ENCODE measurements at places on chromosomes 16 and 17.

DNA sequence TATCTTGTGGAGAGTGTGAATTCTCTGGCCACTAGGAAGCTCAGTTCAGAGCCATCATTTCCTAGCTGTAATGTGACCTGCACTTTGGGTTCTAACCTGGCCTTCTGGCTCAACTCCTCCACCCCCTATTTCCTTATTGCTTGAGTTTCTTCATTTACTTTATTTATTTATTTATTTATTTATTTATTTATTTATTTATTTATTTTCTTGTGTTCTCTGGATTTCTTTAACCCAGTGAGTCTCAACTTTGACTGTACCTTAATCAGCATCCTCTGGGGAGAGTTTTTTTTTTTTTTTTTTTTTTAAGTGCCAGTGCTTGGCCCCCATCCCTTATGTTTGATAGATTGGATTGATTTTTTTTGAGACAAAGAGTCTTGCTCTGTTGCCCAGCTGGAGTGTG lies 18.1 kb downstream of the EPN2 start:
- DNase-seq = no peak

- no peak for DNase-seq
These were observed 26.0 kb downstream of the COPZ2 start for GRCh38 chr17:48011405-48012150.

GRCh38 chr16:64250866-64251265 lies 871.0 kb downstream of the CDH11 start:
- no peak for DNase-seq

GRCh38 chr16:4689091-4689671 lies 4.2 kb upstream of the NUDT16L1 start:
- no peak for DNase-seq

GRCh38 chr17:30113213-30113612 lies 3.4 kb upstream of the NSRP1 start:
- no peak for DNase-seq

- DNase-seq = no peak
These were observed 896.2 kb downstream of the CDH11 start for GRCh38 chr16:64225696-64226095.

GRCh38 chr16:88063211-88063773 lies 112.1 kb downstream of the BANP start:
- no peak for DNase-seq

DNA sequence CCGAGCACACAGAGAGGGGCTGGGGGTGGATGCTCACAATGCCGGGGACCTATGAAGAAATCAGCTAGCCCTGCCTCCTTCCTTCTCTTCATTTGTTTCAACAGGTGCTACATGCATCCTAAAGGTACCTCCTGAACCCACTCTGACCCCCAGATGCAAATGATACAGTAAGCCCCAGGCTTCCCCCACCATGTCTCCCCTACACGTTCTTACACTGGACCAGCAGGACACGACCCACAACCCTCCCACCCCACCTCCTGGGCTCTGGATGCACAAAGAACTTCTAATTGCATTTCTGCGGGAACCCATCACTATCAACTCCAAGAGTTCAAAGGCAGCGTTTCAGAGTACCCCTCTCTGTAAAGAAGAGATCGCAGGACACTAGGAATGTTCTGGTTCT lies 2.1 kb downstream of the XYLT1 start:
- no peak for DNase-seq

DNA sequence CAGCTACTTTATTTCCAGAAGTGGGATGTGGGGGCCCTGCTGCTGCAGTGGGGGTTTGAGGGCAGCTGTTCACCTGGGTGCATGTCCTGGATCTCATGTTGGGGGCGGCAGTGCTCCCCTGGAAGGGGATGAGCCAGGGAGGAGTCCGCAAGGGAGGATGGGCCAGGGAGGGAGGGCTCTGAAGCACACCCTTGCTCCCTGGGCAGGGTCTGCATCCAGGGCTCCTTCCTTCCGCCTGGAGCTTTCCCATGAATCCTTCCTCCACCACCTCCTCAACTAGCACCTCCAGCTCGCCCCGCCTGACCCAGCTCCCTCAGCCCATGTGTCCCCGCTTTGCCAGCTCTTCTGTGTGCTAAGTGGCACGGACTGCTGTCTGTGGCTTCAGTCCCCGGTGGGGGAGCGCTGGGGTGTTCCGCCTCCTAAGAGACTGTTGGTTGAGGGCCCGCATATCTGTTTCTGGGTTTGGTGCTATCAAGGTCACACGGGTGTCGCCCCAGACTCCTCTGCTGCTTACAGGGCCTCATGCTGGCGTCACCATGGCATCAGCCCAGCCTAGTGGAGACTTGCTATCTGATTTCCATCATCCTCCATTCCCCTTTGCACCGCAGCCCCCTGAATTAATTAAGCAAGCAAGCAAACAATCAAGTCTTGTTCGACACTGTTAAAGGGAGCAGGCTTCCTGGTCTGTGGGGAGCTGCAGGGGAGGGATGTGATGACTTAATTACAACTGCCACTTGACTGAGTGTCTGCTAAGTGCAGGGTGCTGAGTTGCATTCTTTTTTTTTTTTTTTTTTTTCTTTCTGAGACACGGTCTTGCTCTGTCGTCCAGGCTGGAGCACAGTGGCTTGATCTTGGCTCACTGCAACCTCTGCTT lies 71.8 kb downstream of the PRKCA start:
- DNase-seq = no peak

DNA sequence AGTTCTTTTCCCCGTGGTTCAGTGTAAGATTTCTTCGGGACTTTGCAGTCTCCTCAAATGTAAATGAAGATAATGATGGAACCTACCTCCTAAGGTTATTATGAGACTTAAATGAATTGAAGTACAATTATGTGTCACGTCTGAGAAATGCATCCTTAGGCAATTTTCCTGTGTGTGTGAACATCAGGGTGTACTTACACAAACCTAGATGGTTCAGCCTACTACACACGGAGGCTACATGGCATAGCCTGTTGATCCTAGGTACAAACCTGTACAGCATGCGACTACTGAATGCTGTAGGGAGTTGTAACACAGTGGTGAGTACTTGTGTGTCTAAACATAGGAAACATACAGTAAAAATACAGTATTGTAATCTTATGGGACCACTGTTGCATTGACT lies 1.1 kb upstream of the FAM20A start:
- no peak for DNase-seq

DNA sequence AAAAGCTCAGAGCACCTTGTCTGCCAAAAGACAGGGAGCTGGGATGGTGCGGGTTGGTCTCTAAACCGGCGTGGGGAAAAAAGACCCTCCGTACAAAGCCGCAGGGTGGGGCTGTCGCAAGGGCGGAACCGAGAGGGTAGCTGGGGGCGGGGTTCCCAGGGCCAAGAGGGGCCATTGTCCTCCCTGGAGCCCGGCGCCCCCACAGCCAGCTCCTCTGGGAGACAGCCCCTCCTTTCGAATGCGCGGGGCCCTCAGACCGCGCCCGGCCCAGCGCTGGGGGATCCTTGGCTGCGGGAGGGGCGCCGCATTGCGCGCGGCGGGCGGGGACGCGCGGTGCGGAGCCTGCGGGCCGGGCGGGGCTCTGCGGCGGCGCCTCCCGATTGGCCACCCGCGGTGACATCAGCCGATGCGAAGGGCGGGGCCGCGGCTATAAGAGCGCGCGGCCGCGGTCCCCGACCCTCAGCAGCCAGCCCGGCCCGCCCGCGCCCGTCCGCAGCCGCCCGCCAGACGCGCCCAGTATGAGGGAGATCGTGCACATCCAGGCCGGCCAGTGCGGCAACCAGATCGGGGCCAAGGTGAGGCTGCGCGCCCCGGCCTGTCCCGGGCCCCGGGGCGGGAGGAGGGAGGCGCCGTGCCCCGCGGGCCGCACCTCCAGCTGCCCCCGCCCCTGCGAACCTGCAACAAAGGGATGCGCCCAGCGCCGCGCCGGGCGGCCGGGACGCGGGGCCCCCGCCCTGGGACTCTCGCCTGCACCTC lies at the start of gene TUBB3:
TSS of gene TUBB3 (plus strand) at position 459 of the 756 bp plus-strand sequence. CDS start at position 519, 60 bp downstream.
- DNase-seq = peak; percentile 49

DNA sequence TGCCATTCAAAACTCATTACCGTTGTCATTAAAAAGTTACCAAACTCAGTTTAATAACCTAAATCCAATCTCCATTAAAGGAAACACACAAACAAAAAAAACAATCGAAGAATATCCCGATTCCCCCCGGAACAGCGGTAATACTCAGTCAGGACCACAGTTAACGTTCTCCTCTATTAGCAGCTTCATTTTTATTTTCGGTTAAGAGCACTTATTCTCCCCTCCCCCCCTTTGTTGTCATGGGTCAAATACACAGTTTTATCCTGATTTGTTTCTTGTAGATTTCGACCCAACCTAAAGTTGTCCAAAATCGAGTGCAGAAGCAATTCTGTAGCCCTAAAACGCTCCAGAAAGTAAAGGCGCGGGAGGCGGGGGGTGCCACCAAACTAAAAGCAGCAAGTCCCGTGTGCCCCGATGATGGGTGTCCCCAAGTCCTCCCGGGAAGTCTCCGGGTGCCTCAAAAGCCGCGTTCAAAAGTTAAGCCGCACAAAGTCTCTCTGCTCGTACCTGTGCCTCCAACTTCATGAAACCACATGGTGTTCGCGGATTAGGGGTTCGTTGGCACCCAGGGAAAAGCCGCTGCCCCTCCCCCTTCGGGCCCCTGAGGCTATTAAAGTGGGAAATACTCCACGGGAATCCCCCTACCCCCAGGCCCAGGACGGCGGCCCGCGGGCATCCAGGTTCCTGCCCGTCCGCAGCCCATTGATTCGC lies 996 bp downstream of the SUMO2 start:
- DNase-seq = no peak

DNA sequence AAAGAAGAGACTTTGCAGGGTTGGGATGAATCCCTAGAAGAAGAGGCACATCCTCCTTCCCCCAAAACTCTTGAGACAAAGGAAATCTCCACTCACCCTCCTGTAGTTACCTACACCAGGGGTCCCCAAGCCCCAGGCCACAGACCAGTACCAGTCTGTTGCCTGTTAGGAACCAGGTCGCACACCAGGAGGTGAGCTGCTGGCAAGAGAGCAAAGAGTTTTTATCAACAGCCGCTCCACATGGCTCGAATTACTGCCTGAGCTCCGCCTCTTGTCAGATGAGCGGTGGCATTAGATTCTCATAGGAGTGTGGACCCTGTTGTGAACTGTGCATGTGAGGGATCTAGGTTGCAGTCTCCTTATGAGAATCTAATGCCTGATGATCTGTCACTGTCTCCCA lies 98.9 kb downstream of the CCT6B start:
- DNase-seq = no peak

DNA sequence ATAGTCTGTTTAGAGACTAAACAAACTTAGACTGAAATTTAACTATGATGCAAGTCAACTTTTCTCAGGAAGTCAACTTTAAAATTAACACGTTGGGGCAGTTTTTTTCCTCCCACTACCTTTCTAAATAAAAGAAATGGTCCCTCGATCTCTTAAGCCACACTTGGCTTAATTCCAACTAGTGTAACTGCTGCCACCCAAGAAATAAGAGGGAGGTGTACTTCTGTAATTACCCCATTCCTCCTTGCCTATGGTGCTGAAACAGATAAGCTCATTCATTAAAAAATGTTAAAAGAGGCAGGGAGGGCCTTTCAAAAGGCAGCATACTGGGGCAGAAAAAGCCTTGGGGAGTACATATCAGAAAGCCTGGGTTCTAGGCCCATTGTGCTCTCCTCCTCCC lies 59.8 kb downstream of the NCOR1 start:
- DNase-seq = no peak

DNA sequence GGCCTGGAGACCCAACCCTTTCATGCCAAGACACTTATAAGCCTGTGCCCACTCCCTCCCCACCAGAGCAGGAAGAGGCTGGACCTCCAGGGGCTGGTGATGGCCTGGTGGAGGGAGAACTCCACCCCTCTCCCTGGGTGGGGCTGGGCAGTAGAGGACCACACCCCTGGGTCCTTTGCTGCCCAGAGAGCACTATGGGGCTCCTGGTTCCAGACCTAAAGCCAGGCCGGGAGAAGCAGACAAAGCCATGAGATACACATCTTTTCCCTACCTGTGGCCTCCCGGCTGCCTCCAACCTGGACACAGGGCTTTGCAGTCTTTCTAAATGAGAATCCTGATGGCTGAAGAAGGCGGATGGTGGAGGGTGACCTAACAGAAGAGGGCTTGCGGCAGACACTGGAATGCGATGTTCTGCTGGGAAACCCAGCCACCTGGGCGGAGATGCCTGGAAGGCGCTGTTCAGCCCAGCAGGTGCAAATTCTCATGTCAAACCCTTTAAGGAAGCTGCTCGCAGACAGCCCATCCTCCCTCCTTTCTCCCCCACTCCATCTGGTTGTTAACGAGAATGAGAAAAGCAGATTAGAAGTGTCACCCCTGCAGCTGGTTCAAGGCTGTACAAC lies 43.9 kb upstream of the KIFC3 start:
- no peak for DNase-seq

GRCh38 chr17:9329251-9329921 lies 246.2 kb downstream of the STX8 start:
- no peak for DNase-seq

DNA sequence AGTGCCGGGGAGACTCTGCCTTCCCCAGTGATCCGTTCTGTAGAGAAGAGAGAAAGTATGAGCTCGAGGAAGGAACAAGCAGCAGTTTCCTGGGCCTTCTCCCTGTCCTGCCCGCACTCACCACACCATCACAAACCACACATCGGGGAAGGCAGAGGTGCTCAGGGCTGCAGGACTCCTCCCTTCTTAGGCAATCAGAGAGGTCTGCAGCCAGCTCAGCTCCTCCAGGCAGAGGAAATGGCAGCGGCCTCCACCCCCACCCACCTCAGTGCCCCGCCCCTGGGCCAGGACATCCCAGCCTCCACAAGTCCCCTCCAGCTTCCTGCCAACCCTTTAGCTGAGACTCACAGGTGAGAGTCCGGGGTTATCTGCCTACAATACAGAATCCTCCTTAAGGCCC lies 2.0 kb downstream of the ZNF319 start:
- DNase-seq = no peak

GRCh38 chr17:39687546-39688474 lies at the start of gene PGAP3:
PGAP3 (minus strand) TSS chr17:39688057; CDS start chr17:39688014, 43 bp downstream.
- peak; percentile 77 for DNase-seq

- DNase-seq = no peak
These were observed 43.9 kb downstream of the RAI1 start for GRCh38 chr17:17725011-17725751.

DNA sequence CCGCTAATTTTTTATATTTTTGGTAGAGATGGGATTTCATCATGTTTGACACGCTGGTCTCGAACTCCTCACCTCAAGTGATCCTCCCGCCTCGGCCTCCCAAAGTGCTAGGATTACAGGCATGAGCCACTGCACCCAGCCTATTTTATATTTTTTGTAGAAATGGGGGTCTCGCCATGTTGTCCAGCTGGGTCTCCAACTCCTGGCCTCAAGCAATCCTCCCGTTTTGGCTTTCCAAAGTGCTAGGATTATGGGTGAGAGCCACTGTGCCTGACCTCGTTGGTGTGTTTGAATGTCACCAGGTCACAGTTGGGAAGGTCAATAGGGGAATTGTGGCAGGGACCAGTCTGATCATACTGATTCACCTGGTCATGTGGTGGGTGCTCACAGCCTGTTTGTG lies 56.7 kb upstream of the NKD1 start:
- DNase-seq = no peak

- peak; percentile 88 for DNase-seq
These were observed 14.4 kb downstream of the MIS12 start for GRCh38 chr17:5500589-5501391.

GRCh38 chr17:45050481-45051059 lies 862 bp downstream of the DCAKD start:
- no peak for DNase-seq

GRCh38 chr17:70298929-70299531 lies 129.7 kb downstream of the KCNJ2 start:
- DNase-seq = no peak
